Neural progenitor cell (in vitro differentiated cells): ENCODE measurements at places on chromosomes 4 and X. TPM values are rescaled to one million over a fixed set of nuclear protein-coding genes. Genes with fewer than 3 reads are reported as not detected.

Gene ABLIM2
- 0.24 and 1.2 TPM in 2 replicates for total RNA-seq

Gene SLC10A6
- not detected in 2 replicates for total RNA-seq

Gene RNF128
- total RNA-seq, result 0.06 TPM in 1 of 2 replicates, not detected in the other

Gene DCAF8L2
- not detected in 2 replicates for total RNA-seq

DNA sequence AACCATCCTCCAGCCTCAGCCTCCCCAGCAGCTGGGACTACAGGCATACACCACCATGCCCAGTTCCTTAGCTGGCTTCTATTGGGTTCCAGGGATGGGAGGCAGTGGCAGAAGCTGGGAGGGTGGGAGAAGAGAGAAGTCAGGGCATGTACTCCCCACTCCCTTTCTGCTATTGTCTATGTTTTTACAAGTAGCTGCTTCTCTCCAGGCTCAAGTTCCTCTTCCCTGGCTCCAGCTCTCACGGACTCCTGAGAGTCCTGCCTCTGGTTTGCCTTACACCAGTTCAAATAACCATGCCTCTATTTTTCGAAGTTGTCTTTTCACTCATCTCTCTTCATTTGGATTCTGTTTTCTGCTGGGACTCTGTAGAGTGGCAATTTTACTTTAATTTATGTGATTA, 2.9 kb downstream of the TBC1D9 start:
- no peak overlapping the region for H3K27ac ChIP-seq
- DNase-seq, result no peak
- H3K36me3 ChIP-seq, result no peaks in the 10 kb centered on the region

DNA sequence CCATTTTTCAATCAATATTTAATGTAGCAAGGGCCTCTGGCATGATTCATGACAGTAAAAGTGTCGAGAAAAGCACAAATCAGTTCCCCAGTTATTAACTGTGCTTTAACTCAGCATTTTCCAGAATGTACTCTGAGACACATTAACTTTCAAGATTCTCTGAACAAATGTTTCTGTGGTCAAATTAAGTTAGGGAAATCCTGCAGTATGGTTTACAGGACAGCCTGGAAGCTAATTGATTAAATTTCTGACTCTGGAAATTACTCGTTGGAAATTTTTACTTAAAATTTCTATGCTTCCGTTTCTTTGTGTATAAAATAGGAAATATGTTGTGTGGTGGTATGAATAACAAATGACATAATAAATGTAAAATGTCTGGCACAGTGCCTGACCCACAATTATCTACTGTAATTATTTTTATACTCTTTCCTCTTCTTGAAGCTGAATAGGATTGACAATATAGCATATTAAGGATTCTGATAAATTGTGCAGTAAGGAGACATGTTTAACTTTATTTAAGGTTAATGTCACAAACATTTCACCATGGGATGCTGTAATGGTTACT, 33.7 kb downstream of the STK32B start:
- no peak for DNase-seq
- no peaks in the 10 kb centered on the region for H3K27me3 ChIP-seq
- no peaks in the 10 kb centered on the region for H3K36me3 ChIP-seq
- H3K4me3 ChIP-seq, result no peak overlapping the region

DNA sequence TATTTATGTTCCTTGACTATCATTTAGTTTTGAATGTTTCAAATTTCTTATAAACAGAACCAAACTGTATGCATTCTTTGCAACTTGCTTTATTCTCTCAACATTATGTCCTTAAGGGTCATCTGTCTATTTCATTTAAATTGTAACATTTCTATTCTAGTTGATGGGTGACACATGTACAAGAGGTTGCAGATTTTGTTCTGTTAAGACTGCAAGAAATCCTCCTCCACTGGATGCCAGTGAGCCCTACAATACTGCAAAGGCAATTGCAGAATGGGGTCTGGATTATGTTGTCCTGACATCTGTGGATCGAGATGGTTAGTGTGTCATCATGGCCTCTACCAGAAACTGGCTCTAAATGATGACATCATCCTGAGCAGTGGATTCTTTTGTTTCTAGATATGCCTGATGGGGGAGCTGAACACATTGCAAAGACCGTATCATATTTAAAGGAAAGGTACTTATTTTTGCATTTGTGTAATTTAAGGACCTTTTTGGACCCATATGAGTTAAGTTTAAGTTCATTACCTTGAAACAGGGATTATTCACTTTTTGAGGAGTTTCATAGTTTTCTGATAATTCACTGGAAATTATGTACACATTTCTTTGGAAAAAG, 6.1 kb downstream of the LIAS start:
- H3K4me3 ChIP-seq, result no peak overlapping the region
- no peak overlapping the region for H3K27ac ChIP-seq

- H3K27me3 ChIP-seq, result no peaks in the 10 kb centered on the region
- H3K27ac ChIP-seq, result no peak overlapping the region
- no peak overlapping the region for H3K4me3 ChIP-seq
Measured at GRCh38 chrX:43551590-43551989, 104.5 kb upstream of the MAOA start.

DNA sequence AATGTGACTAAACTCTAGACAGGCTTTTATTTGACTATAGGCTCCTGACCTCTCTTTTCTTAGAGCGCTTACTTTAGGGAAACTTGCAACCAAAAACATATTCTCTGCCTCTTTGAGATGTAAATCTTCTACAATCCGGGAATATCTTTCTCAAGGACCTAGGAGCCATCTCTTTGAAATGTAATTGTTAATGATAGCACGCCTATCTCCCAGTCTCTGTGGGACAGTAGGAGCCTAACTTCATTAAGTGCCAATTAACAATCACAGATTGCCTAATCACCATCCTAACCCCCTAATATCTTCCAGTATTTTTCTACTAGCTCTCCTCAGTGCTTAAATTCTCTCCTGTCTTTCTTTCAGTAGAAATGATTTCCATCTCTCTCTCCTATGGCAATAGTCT, 628.6 kb downstream of the DMD start:
- no peaks in the 10 kb centered on the region for H3K4me1 ChIP-seq
- no peak overlapping the region for H3K27ac ChIP-seq
- H3K36me3 ChIP-seq, result no peaks in the 10 kb centered on the region
- no peak for DNase-seq
- H3K27me3 ChIP-seq, result no peaks in the 10 kb centered on the region

- no peak overlapping the region for H3K4me3 ChIP-seq
- H3K4me1 ChIP-seq, result no peaks in the 10 kb centered on the region
Measured at GRCh38 chr4:132540268-132540667, 608.8 kb upstream of the PCDH10 start.

DNA sequence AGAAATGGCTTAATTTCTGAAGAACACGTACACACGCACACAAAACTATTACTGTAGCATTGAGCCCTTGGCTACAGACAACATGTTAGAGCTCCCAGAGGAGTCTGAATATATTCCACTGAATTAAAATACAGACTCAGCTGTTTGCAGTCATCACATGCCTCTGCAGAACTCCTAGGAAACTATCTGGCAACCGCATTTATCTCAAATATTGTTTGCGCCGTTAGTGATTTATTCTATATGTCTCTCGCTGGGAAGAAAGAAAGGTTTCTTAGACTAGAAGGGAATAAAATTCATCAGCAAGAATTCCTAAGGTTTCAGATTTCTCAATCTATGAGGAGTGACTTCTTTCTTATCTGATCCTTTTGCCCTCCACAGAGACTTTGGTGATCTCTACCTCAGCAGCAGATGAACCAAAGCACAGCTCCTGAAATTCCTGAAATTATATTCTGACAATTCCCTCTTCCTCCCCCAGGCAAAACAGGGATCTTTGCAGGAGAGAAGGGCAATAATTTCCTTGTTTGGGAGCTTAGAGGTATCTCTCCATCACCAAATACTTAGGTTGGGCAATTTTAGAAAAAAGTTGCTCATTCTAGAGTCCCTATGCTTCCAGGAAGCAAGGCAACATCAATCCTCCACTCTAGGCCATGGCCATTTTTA, 199.2 kb downstream of the APBB2 start:
- no peak for DNase-seq
- H3K4me1 ChIP-seq, result no peaks in the 10 kb centered on the region
- no peak overlapping the region for H3K4me3 ChIP-seq
- no peaks in the 10 kb centered on the region for H3K36me3 ChIP-seq
- no peak overlapping the region for H3K27ac ChIP-seq

DNA sequence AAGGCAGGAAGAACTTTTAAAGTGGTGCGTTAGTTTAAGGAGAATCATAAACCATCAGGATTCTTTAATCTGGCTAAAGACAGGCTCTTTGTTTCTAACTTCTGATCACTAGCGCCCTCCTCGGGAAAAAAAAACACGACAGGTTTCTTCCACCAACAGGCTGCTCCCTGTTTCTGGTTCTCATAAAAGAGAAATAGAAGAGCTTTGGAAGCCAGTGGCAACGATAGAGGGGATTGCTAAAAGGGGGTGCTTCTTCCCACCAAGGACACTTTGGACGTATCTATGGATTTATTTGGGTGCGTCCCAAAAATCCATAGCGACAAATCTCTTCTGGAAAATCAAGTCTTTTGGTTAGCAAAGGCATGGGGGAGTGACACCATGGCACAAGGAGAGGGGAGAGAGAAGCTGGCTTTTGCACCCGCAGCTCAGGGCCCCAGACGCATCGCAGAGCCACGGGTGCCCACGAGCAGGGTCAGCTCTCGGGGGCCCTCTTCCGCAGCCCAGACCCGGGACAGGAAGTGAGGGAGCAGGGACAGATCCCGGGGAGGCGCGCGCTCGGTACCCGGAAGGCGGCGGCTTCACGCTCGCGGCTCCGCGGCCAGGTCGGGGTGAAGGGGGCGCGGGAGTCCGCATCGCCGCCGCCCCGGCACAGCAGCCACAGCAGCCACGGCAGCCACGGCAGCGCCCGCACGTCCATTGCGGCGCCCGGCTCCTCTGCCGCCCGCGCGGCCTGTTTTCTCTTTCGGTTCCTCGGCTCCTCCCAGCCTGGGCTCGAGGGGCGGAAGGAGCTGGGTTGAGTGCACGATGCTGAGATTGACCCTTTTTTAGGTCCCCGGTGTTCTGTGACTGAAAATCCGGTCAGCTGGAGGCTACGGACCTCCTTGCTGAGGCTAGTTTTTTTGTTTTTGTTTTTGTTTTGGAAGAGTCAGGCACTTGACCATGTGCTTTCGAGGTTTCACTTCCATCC, at the start of gene CTSO:
CTSO (minus strand) TSS at position 716 of the 967 bp plus-strand sequence; CDS start at position 697, 19 bp downstream.
- peak within 1 kb of the TSS; percentile 7 for H3K27ac ChIP-seq
- no peaks in the 10 kb centered on the region for H3K27me3 ChIP-seq
- H3K36me3 ChIP-seq, result no peaks in the 10 kb centered on the region
- no peaks in the 10 kb centered on the region for H3K4me1 ChIP-seq
- H3K4me3 ChIP-seq, result peak within 1 kb of the TSS; percentile 63
- peak; percentile 71 for DNase-seq

- no peak for DNase-seq
- H3K4me1 ChIP-seq, result no peaks in the 10 kb centered on the region
- H3K36me3 ChIP-seq, result no peaks in the 10 kb centered on the region
- H3K4me3 ChIP-seq, result no peak overlapping the region
- H3K27me3 ChIP-seq, result no peaks in the 10 kb centered on the region
Measured at GRCh38 chr4:175906384-175906783, 94.3 kb upstream of the GPM6A start.

- H3K4me1 ChIP-seq, result peaks cover 13% of the 10 kb centered on the region
- H3K27ac ChIP-seq, result no peak overlapping the region
- DNase-seq, result no peak
- no peaks in the 10 kb centered on the region for H3K27me3 ChIP-seq
- no peaks in the 10 kb centered on the region for H3K36me3 ChIP-seq
Measured at GRCh38 chr4:125739760-125740159, 425.0 kb downstream of the FAT4 start.

- no peak overlapping the region for H3K27ac ChIP-seq
- no peak for DNase-seq
- H3K4me1 ChIP-seq, result peaks cover 6% of the 10 kb centered on the region
- no peaks in the 10 kb centered on the region for H3K36me3 ChIP-seq
- H3K4me3 ChIP-seq, result no peak overlapping the region
Measured at GRCh38 chr4:172055498-172055897, 242.3 kb downstream of the GALNTL6 start.

DNA sequence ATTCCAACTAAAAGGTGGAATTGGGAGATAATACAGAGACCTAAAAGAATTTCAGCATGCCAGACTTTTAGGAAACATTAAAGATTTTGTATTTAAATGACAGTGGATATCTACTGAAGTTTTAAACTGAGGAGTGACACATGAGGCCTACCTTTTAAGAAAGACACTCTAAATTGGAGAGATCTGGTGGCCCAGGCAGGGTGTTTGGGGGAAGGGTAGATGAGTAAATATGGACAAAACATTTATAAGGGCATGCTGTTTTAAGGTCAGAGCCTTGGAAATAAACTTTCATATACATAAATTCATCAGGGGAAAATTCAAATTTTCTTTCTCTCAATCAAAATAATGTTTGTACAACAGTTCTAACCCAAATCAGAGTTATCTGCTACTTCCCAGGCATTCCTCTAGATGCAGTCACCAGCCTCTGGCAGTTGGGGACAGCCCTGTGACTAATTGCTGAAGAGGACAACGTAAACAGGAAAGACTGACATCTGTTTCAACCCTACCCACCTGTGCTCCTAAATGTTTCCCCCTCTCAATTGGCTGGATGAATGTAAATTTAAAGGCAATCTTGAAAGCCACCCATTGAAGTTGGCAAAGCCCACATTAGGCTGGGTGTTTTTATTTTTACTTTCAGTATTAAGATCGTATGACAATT, 1646.9 kb upstream of the ADGRL3 start:
- no peaks in the 10 kb centered on the region for H3K27me3 ChIP-seq
- no peak overlapping the region for H3K27ac ChIP-seq
- H3K4me3 ChIP-seq, result no peak overlapping the region
- no peaks in the 10 kb centered on the region for H3K36me3 ChIP-seq
- H3K4me1 ChIP-seq, result no peaks in the 10 kb centered on the region
- DNase-seq, result no peak

DNA sequence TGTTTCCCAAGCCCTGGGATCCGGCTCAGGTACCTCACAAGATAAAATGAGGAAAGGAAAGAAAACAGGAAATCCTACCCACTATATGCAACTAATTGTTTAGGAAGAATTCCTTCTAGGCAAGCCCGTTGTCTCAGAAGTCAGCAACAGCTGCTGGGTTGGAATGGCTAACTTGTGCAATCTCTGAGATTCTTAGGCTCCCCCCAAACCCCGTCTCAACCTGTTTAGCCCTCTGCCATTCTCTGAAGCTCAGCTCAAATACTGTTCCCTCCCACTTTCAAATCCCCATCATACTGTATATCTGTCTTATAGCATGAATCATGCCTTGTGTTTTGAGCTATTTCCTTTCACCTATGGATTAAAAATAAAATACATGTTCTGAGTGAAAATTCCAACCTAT, 28.9 kb downstream of the STARD8 start:
- H3K36me3 ChIP-seq, result no peaks in the 10 kb centered on the region
- no peak overlapping the region for H3K27ac ChIP-seq
- H3K4me1 ChIP-seq, result peaks cover 7% of the 10 kb centered on the region
- H3K27me3 ChIP-seq, result no peaks in the 10 kb centered on the region

GRCh38 chr4:37666625-37667071, 19.5 kb downstream of the RELL1 start:
- H3K27ac ChIP-seq, result no peak overlapping the region
- DNase-seq, result no peak
- no peak overlapping the region for H3K4me3 ChIP-seq
- no peaks in the 10 kb centered on the region for H3K36me3 ChIP-seq
- peaks cover 42% of the 10 kb centered on the region for H3K4me1 ChIP-seq
